Ureter (tissue), 1 donor: ENCODE measurements at places on chromosomes 2 and 18. TPM values are rescaled to one million over a fixed set of nuclear protein-coding genes. Genes with fewer than 3 reads are reported as not detected.

- peak; percentile 95 for DNase-seq
Observed at GRCh38 chr2:43637030-43637803, at the start of gene PLEKHH2. TSS of gene PLEKHH2 (plus strand) at chr2:43637260. CDS start at chr2:43644674, 7,414 bp downstream.

DNA sequence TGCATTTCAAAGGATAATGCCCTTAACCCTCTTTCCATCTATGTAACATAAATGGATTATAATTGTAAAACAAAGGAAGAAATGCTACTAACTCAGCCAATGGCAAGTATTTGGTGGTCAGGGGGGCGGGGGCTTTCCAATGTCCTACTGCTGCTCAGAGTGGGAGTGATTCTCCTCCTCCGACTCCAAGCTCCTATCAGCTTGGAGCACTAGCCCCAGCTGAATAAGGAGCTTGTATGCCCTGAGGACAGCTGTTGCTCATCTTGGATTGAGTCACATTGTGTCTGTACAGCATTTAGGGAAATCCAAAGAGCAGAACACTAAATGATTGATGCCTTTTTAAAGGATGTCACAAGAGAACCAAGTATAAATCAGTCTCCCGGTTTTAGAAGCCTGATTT is 105.6 kb upstream of the ZNF521 start:
- no peak for DNase-seq

GRCh38 chr2:110853948-110854347 is 121.6 kb downstream of the ACOXL start:
- DNase-seq, result no peak

GRCh38 chr18:6382963-6383362 is 31.7 kb downstream of the L3MBTL4 start:
- DNase-seq, result no peak

DNA sequence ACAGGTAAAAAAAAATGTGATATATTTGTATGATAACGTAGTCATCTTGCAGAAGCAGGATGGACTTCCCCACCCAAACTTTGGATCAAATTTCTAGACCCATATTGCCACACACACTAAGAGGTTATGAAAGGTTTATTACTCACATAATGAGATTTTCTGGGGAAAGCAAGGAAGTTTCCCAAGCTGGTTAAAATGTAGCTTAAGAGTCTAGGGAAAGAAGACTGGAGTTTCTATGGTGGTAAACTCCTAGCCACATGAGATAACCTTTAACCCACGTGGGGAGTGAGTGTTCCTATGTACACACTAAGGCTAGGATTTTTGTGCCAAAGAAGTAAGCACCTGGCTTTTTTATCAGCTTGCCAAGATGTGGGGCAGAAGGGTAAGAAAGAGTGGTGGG is 335.7 kb upstream of the UBE2E3 start:
- DNase-seq, result no peak

DNA sequence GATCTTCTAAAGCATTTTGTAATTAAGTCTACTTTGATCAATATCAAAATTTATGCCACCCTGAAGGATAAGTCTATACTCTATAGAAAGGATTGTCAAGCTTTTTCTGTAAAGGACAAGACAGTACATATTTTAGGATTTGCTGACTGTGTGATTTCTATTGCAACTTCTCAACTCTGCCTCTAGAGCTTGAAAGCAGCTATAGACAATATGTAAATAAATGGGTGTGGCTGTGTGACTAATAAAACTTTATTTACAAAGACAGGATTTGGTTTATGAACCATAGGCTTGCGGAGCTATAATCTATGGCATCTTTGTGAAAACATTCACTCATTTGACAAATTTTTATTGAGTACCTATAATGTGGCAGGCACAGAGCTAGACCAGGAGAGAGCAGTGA is 18.4 kb downstream of the UPP2 start:
- DNase-seq, result no peak

DNA sequence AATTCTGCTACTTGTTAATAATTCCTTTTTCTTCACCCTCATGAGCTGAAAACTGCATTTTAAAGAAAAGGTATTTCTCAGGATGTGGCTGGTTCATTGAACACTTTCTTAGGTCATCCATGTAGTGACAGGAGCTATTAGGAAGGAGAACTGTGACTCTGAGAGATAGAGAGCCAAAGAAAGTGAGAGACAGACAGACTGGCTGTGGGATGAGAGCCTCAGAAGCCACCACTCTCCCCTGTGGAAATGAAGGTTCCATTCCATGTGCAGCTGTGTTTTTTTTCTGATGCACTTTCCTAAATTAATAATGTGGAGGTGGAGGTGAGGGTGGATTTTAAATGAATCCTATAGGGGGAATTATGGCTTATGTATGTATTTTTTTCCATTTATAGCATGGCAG is 113.3 kb downstream of the FAM210A start:
- no peak for DNase-seq

DNA sequence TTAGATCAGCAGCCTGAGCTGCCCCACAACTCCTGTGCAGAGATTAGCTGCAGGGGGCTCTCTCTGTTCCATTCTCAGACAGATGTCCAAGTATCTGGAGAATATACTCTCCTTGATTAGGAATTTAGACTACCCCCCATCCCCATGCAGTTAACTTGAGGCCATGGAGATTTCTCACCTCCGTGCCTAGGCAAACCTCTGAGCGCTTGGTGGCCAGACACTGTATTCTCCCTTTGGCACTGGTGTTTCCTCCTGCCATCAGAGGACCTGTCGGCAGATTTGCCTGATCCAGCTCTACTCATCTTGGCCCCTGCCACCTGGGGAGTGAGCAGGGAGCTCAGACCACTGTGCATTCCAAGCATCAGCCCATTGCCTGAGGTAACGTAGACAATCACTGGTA is 48.3 kb downstream of the ZNF804A start:
- DNase-seq, result no peak

Gene KLHL41
- 1.1 TPM for total RNA-seq

Gene PSD4
- 55.1 TPM for total RNA-seq

Gene EN1
- not detected for total RNA-seq

Gene C1QL2
- total RNA-seq, result not detected
